Hypothalamus (tissue), 51 donors: ENCODE measurements at places on chromosomes 12 and 14.

GRCh38 chr12:93087840-93088610 lies 158.9 kb upstream of the EEA1 start:
- no peak for DNase-seq

GRCh38 chr12:3097186-3097804 lies 20.1 kb downstream of the TSPAN9 start:
- DNase-seq: no peak

GRCh38 chr14:94110552-94111181 lies at the start of gene IFI27:
IFI27 (plus strand) TSS chr14:94110736.
- no peak for DNase-seq

DNA sequence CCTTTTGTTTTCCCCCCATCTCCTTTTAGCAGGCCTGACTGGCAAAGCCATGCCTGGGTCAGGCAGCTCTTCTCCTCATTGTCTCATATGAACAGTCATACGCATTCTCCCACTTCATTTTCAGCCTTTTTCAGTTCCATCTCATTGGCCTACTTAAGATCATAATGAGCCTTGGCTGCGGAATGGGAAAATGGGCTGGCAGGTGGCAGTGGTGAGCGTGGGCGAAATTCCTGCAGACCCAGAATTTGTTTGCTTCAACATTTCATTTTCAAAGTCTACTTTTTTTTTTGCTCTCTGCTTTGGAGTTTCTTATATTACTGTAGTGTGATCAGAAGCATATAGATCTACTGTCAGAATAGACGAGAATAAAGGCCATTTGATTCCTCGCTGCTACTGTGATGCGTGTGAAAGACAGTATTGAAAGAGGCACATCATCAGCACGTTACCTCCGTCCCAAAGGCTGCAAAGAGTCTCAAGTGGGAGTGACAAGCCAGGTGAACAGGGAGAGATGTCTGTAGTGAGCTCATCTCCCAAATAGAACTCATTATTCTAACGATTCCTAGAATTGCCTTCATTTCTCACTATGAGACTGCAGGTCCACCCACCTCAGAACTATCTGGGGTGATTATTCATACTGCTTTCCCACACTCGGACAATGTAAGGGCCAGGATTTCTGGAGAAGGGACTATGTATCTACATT lies 73.7 kb downstream of the TBK1 start:
- no peak for DNase-seq

GRCh38 chr14:94671870-94672444 lies 59.8 kb downstream of the SERPINA3 start:
- no peak for DNase-seq

- DNase-seq: no peak
These were observed 148.6 kb downstream of the SLC6A15 start for GRCh38 chr12:84764001-84764400.

DNA sequence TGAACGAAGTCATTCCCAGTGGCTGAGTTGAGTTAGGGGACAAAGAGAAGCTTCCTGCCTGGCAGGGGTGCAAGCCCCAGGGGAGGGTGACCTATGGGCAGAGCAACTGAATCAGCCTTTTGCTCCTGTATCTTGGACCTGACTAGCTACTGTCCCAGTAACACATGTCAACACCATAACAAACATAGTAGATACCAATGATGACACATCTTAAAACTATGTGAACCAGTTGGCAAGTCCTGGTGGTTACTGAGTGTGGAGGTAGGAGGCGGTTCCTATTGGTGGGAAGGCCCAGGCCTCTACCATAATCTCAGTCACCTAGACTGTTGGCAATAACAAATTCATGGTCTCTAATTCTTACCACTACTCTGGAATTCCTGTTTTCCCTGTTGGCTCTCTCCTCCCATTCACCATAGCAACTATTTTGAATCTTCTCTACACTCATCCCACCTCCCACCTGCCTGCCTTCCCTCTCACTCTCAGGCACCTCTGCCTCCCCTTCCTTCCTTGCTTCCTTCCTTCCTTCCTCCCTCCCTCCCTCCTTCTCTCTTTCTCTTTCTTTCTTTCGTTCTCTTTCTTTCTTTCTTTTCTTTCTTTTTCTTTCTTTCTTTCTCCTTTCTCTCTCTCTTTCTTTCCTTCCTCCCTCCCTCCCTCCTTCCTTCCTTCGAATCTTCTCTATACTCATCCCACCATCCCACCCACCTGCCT lies 8.1 kb upstream of the P2RX7 start:
- DNase-seq: no peak

GRCh38 chr12:31298515-31298910 lies 27.4 kb downstream of the SINHCAF start:
- no peak for DNase-seq
